ENCODE measurements at places on chromosomes 2 and 18. TPM values are rescaled to one million over a fixed set of nuclear protein-coding genes. Genes with fewer than 3 reads are reported as not detected.

DNA sequence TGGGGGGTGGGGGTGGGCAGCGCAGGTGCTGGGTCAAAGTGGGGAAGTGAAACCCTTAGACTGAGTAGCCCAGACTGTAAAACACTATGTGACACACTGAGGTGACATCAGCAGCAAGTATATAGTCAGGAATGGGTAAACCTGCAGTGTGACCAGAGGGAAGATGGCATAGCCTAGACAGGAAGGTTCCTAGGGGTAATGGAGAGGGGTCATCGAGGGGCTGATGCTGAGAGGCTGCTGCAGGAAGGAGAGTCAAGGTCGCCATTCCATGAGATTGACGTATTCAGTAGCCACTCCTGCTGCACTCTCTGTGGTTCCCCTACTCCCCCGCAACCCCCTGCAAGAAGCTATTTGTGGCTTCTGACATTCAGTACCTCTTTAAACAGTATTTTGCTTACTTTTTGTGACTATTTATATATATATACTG lies 111.7 kb downstream of the CHST9 start:
- DNase-seq = no peak
- no peak overlapping the region for H3K4me3 ChIP-seq
- no peaks in the 10 kb centered on the region for H3K27me3 ChIP-seq
- H3K36me3 ChIP-seq = no peaks in the 10 kb centered on the region
- H3K4me1 ChIP-seq = no peaks in the 10 kb centered on the region
- H3K27ac ChIP-seq = no peak overlapping the region

GRCh38 chr2:189959450-189959849 lies 103.1 kb downstream of the MSTN start:
- no peak overlapping the region for H3K27ac ChIP-seq
- H3K36me3 ChIP-seq = no peaks in the 10 kb centered on the region
- no peak overlapping the region for H3K4me3 ChIP-seq
- no peaks in the 10 kb centered on the region for H3K27me3 ChIP-seq
- H3K4me1 ChIP-seq = no peaks in the 10 kb centered on the region
- DNase-seq = no peak

MARCHF4 gene
- not detected for total RNA-seq

INPP5D gene
- total RNA-seq = 12.6 TPM

CNDP1 gene
- total RNA-seq = not detected

All from thyroid gland (tissue), 4 donors.